ENCODE measurements at places on chromosomes 13 and 19.
A peak's percentile ranks its signal among the peaks of the same experiment; 100 is the strongest.

GRCh38 chr19:42201489-42202289 lies 15.8 kb downstream of the DEDD2 start:
- no peak for DNase-seq

- DNase-seq = no peak
Measured at GRCh38 chr13:76942363-76942762, 5.9 kb upstream of the ACOD1 start.

- DNase-seq = no peak
Measured at GRCh38 chr13:99908140-99908803, 63.3 kb downstream of the ZIC5 start.

DNA sequence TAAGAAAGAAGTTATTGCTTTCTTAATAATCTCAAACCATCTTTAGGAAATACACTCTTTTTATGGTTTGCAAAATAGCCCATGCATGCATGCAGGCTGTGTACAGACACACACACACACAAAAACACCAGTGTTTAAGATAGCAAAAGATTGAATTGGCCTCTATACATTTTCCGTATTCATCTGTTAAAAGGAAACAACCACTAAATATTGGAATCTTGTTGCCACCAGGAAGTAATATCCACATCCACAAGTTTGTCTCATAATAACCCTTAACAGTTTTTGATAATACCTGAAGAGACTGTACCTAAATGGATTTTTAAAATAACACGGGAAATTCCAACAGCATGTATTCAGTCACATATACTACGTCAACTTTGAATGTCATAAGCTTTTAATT lies 7.3 kb upstream of the MAB21L1 start:
- no peak for DNase-seq

GRCh38 chr19:3146677-3147100 lies 10.9 kb downstream of the GNA15 start:
- DNase-seq = no peak

- no peak for DNase-seq
Measured at GRCh38 chr19:15248648-15249527, 16.6 kb upstream of the EPHX3 start.

DNA sequence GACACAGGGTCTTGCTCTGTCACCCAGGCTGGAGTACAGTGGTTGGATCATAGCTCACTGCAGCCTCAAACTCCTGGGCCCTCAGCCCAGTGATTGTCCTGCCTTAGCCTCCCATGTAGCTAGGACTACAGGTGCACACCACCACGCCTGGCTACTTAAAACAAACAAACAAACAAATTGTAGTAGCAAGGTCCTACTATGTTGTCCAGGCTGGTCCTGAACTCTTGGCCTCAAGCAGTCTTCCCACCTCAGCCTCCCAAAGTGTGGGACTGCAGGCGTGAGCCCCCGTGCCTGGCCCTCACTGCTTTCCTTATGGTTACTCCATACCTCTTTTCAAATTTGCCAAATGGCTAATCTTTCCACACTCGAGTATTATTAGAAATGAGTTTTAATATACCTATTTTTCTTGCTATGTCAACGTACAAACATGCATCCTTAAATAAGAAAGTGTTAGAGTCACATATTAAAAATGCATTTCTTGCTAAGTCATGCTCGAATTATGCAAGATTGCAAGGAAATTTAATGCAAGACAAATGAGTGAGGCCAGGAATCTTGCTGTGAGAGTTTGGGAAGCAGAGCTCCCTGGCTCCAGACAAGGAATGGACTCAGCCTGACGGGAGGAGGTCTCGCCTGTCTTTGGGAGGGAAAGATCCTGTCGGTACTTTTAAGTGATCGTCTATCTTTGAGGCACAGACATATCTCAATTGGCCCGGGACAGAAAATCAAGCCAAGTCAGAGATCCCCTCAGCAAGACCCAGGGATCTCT lies 39.4 kb downstream of the RFX2 start:
- DNase-seq = no peak

DNA sequence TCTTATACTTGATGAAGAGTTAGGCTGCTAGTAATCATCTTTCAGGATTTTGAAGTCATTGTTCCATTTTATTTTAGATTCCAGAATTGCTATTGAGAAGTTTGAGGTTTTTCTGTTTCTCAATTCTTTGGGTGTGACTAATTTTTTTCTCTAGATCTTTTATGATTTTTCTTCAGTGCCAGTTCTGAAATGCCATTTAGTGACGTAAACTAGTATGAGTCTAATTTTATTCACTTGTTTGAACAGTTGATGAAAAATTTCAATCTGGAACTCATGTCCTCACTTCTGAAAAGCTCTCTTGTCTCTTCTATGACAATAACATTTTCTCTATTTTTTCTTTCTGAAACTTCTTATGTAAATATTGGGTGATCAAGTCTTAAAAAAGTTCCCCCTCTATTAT lies 188.5 kb upstream of the HTR2A start:
- no peak for DNase-seq

DNA sequence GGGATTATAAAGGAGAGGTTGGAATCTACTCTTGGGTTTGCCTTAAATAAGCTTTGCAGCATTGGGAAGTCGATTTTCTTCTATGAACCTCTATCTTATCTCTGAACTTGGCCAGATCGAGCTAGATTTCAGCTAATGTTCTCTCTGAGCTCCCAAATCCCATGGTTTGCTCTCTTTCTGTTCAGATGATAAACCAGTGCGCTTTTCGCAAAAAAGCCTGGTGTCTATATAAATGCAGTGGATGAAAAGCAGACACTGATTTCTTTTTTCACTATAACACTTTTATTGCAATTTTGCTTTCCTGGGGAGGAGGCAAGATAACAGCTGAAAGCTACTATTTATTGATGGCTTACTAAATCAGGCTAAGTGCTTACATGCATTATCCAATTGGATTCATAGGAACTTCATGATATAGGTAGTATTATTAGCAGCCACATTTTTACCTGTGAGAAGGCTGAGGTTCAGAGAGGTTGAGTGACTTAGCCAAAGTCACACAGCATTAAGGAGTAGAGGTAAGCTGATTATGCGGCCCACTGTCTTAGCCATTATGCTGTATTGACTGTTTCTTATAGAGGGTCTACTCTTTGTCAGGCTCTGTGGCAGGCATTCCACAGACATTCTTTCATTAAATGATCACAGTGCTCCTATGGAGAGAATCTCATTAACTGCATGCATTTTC lies 58.9 kb downstream of the RFC3 start:
- no peak for DNase-seq

- DNase-seq = no peak
Measured at GRCh38 chr19:7655581-7655980, 13.3 kb upstream of the RETN start.

DNA sequence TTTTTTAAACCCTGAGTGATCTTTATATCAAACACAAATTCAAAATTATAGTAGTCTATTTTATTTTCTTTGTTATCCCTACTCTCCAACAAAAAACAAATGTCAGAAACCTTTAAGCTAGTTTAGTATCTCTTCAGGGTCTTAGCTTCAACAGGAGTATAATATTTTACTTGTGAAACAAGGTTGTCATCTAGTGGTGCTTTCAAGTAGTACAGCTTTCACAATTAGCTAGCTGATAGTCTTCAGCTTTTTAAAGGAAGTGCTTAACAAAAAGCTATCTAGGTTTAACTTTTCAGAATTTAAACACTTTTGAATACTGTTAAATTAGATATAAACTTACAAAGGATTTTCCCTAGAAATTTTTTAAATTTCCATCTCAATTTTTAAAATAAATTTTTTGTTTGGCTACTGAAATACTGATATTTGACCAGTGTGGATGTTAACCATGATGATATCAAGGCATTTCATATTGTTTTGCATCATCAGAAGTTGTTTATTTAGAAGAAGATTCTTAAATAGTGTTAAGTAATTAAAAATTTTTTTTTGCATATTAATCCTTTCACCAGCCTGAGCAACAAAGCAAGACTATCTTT lies 34.2 kb downstream of the TDRD3 start:
- DNase-seq = peak; percentile 8

GRCh38 chr13:111022886-111023285 lies 92.2 kb upstream of the ARHGEF7 start:
- DNase-seq = no peak

- DNase-seq = no peak
Measured at GRCh38 chr19:46665072-46665471, 4.1 kb upstream of the DACT3 start.
